ENCODE measurements at places on chromosomes 3 and 15.

GRCh38 chr3:52221563-52222318 lies 3.7 kb downstream of the TLR9 start:
- H3K27ac ChIP-seq, result no peak overlapping the region
- no peaks in the 10 kb centered on the region for H3K27me3 ChIP-seq
- DNase-seq, result no peak
- H3K4me1 ChIP-seq, result peaks cover 23% of the 10 kb centered on the region
- no peak overlapping the region for H3K4me3 ChIP-seq

DNA sequence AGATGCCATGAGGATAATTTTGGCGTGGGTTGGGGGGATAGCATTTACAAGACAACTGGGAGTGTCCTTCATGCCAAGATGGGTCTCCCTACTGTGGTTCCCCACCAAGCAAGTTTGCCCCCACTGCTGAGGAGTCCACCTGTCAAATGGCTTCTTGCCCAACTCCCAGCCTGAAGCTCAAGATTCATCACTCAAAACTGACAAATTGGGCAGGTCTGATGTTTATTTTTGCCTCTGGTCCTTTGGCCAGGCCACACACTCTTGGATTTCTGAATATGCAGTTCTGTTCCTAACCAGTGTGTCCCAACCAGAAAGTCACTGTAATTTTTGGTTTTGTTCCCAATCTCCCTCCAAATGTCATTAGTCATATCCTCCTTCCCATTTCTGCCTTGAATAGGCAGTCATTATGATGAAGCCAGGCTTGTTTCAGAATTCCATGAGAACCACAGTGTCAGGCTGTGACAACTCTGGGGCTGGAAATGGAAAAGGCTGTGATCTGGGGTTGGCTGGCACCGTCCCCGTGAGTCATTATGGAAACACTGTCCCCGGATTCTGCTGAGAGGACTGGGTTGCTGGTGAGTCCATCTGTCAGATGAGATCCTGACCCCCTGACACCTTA lies 29.3 kb upstream of the MEF2A start:
- H3K27me3 ChIP-seq, result no peaks in the 10 kb centered on the region
- H3K36me3 ChIP-seq, result no peaks in the 10 kb centered on the region
- DNase-seq, result no peak
- H3K4me1 ChIP-seq, result no peaks in the 10 kb centered on the region
- no peak overlapping the region for H3K27ac ChIP-seq
- H3K4me3 ChIP-seq, result no peak overlapping the region

DNA sequence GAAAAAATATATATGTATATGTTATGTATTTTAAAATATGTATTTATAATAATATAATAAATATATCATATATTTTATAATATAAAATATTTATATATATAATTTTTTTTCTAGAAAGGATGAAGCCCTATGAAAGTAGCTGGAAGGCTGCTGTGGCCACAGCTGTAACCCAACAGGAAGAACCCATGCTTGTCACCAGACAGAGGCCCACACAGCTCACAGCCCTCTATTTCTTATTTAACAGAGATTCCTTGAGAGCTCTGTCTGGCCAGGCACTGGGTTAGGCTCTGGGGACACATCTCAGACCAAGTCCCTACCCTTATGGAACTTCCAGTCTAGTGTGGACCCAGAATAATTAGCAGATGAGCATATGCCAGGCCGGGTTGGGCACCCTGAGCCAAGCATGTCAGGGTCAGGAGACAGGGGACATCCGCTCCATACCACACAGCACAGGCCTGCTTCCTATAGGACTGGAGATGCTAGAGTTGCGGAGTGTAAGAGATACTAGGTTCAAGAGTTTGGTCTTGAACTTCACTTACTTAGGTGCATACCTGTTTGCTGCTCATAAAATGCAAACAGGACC lies 20.5 kb downstream of the MGLL start:
- H3K4me1 ChIP-seq, result no peaks in the 10 kb centered on the region
- H3K4me3 ChIP-seq, result no peak overlapping the region
- H3K27me3 ChIP-seq, result no peaks in the 10 kb centered on the region
- no peak overlapping the region for H3K27ac ChIP-seq
- no peaks in the 10 kb centered on the region for H3K36me3 ChIP-seq
- DNase-seq, result no peak

GRCh38 chr3:182690172-182690571 lies 103.1 kb upstream of the ATP11B start:
- no peak overlapping the region for H3K4me3 ChIP-seq
- H3K27me3 ChIP-seq, result peaks cover 4% of the 10 kb centered on the region
- no peak overlapping the region for H3K27ac ChIP-seq
- H3K36me3 ChIP-seq, result no peaks in the 10 kb centered on the region
